Activated gamma-delta T cell treated with Interleukin-2 at 50 U/mL for 16 hours (primary cell): ENCODE measurements at places on chromosomes 12 and 14.
A peak's percentile ranks its signal among the peaks of the same experiment; 100 is the strongest.

DNA sequence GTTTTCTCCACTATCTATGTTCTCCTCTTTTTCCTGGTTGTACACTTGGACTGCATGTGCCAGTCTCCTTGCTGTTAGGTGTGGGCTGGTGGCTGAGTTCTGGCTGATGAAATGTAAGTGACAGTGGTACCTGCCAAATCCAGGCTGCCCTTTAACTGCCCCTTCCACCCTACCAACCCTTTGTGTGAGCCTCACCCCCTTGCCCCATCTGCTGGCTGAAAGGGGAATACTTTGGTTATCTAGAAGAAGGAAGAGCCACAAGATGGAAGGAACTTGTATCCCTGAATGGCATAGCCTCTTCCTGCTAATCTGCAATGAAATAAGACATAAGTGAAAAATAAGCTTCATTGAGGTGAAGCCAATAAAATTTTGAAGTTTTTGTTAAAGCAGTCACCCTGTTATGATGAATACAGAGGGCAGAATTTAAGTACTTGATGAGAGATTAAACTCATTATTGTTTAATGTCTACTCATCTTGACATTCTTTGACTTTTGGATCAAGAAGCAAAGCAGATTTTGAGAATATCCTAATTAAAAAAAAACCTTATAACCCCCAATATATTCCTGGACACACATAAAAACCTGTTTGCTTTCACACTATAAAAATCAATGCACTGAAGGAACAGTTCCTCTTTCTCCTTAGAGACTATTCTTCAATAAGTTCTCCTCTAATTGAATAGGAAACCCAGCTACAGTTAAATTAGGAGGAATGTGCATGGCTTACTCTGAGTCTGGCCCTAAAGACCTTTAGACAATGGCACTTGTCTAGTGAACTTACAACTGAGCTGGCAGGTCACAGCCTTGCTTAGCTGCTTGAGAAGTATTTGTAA is 262.6 kb upstream of the BTG1 start:
- DNase-seq: peak; percentile 34

DNA sequence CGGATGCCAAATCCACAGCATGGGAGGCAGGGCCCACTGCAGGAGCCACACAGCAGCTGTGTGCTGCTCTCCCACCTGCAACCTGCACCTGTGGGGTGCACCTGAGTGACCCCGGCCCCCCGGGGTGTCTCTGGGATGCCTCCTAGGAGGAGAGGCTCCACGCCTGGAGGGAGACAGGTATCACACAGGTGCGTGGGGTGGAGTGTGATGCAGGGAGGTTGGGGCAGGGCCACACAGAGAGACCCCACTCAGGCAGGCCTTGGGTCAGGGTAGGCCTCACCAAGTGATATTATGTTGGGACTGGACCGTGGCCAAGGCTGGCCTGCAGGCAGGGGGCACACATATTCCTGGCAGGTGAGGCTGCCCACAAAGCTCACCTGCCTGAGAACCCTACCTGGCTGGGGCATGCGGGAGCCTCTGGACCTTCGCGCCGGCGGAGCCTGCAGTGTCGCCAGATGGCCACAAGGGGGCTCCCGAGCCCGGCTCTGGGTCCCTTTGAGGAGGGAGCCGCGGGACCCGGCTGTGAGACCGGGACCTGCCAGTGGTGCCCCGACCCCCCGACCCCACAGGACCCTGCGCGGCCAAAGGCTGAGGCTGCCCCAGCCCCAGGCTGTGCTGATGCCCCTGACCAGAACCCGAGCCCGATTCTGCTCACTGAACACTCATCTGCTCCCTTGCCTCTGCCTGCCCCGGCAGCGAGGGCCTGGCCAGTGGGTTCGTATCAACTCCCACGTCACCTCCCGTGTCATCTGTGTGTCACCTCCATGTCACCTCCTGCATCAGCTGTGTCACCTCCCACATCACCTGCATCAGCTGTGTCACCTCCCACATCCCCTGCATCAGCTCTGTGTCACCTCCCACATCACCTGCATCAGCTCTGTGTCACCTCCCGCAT is 11.4 kb downstream of the TMEM121 start:
- peak; percentile 70 for DNase-seq

GRCh38 chr12:19301688-19302087 is 137.6 kb upstream of the AEBP2 start:
- DNase-seq: no peak

DNA sequence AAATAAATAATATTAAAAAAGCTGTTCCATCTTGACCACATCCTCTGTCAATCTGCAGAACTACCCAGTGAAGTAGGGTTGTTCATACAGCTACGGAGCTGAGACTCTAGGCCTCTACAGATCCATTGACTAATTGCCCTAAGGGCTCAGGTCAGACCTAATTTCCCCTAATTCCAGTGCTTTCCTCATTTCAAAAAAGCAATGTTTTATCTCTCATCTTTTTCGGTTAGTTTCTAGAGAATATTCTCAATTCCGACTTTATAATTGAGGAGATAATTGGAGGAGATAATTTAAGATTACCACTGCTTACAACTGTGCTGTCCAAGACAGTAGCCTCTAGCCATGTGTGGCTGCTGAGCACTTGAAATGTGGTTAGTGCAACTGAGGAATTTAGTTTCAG is 167.1 kb downstream of the KIF21A start:
- no peak for DNase-seq

GRCh38 chr12:46609674-46610073 is 216.1 kb downstream of the SLC38A4 start:
- DNase-seq: no peak

DNA sequence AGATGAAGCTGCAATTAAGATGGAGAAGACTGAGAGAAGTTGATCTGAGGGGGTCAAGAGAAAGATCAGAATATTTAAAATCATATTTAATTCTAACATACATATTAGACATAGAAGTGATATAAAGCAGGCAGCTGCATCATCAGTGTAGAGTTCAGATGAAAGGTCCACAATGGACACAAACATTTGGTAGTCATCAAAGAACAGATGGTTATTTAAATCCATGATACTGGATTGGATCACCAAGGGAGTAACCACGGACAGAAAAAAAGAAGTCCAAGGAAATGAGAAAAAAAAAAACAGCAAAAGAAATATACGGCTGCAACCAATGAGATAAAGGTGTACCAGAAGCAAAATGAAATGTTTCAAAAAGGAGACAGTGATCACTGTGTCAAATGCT is 20.1 kb downstream of the NOVA1 start:
- no peak for DNase-seq

DNA sequence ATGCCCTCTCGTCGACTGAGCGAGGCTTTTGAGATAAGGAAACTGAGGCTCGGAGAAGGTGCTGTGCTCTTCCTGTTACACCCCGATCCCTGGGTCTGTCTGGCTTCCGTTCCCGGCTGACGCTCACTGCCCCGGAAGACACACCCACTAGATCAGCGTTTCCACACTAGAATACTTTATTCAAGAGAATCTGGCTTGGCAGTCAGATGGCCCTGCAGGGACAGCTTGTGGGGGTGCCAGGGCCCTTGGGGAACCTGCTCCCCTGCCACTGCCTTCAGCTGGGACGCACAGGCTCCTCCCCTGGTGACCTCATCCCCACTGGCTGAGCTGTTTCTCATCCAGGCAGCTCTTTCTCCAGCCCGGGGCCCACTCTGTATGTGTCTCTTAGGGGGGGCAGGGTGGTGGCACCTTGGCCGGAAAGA is 13.7 kb downstream of the PGF start:
- peak; percentile 42 for DNase-seq

DNA sequence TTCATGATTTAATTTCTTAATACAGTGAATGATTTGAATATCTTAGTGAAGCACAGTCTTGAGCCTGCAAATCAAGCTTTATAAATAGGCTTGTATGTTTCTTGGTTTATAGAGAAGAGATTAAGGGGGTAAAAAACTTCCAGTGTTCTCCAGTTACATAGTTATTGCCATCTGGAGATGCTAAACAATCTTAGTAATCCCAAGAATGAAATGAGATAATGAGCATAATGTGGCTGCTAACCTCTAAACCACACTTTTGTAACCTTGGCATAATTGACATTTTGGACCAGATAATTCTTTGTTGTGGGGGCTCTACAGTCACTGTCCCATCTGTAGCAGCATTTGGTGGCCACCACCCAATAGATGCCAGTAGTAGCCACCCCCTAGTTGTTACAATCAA is 316.8 kb downstream of the CCDC91 start:
- DNase-seq: no peak

DNA sequence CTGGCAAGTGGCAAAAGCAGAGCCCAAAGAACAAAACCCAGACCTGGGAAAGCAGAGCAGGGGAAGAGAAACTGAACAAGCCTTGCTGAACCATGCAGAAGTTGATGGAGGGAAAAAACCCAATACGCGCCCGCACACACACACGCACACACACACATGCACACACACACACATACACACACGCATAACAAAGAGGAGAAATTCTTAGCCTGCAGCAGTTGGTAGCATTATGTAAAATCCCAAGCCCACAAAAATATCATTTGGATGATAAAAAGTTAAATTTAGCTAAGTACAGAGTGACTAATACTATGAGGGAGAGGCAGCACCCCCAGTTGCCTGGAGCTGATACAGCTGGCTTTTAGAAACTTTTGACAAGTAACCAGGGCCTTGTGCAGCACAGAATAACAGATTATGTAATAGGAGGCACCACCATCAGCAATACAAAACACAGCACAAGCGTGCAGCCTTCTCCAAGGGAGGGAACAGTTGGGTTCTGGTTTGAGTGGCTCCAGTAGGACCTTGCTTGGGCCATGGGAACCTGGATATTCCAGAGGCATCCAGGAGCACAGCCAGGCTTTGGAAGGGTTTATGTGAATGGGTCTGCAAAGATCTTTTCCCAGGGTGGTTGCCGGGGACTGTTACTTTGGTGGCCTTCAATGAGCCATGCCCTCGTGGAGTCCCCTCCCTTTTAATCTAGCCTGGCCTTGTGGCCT is 35.3 kb downstream of the PITPNM2 start:
- no peak for DNase-seq

- no peak for DNase-seq
Measured at GRCh38 chr12:121085069-121085468, 46.0 kb upstream of the OASL start.

GRCh38 chr12:30823156-30823699 is 68.5 kb upstream of the CAPRIN2 start:
- peak; percentile 44 for DNase-seq

GRCh38 chr12:77013091-77013490 is 52.3 kb downstream of the E2F7 start:
- no peak for DNase-seq

DNA sequence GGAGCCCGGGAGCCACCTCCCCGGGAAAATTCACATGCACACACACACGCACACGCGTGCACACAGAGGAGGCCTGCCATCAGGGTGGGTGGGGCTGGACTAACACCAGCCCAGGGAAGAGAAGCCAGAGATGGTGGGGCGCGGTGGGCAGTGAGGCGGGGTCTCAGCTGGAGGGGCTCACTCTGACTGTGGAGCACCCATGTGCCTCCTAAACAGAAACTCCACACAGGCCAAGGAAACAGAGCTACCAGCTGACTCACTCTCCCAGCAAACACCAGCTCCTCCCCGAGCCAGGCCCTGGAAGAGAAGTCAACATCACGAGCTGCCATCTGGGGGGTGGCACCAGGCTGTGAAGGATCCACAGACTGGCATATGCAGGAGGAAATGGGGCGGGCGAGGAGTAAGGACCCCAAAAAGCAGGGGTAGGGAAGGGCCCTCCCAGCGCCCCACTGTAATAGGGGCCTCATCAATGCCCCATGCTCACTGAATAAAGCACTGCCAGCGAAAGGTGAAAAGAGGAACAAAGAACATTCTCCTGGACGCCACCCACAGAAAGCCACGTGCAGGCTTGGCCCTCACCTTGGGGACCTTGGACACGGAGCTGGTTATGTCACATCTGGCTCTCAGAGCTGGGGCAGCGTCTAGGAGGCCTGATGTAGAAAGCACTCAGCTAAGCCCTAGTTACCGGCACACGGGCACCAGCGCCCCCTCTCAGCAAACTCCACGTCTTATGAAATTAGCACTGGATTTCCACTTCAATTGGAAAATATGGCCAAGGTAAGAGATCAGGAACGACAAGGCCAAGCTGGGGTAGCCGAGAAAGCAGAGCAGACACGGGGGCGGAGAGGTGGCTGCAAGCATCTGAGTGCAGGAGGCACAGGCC is 8.4 kb upstream of the INF2 start:
- no peak for DNase-seq

DNA sequence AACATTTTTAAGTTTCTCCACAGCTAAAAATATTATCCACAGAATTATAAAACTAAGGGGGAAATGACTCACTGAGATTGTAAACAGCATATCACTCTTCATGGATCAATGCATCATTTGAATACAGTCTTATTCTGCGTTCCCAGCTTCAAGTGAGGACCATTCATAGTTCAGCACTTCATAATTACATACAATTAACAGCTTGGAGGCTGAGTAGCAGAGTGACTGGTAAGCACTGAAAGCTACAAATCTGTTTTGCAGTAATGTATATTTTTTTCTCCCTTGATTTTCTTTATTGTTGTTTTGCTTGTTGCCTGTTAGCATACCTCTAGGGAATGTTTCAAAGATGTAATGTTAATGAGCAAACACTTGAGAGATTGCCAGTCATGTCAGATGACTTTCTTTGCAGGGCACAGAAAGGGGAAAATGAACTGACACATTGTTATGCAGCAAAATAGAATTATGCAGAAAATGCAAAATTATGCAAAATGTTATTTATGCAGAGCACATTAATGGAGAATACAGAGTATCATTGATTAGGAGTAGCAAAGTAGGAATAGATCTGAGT is 138.6 kb downstream of the RPS29 start:
- no peak for DNase-seq

DNA sequence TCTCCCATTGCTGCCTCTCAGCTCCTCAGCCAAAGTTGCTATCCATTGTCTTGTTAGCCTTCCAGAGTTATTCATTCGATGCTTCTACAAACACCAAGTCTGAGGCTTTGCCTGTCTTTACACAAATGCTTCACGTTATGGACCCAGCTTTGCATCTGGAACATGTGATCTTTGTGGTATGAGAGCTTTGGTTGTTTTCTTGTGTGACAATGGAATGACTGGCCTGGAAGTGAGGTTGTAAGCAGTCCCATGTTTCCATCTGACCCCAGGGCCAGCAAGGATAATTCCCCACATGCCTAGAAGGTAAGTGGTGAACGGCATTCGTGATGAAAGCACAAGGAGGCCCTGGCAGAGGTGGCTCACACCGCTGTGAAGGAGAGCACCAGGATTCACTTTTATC is 866.7 kb upstream of the TMEM132C start:
- no peak for DNase-seq

DNA sequence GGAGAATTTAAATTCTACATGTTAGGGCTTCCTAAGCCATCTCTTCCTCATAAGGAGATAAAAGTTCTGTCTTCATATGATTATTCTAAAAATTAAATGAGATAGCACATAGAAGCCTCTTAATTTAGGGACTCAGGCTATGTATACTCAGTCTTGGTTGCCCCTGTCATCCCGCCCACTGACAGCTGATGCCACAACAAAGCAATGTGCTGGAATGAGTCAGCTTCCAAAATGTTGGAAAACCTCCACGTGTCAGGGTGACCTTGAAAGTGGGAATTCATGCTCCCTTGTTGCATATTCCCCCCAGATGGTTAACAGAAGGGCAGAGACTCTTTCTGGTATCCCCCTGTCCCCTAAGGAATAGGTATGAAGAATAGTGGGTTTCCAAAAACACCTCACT is 238.0 kb upstream of the DDHD1 start:
- no peak for DNase-seq

- DNase-seq: no peak
Measured at GRCh38 chr14:72478471-72478893, 415.4 kb downstream of the DPF3 start.
